ENCODE measurements at places on chromosomes 5 and 9.

- DNase-seq: no peak
Observed at GRCh38 chr9:28179893-28180292, 606.6 kb upstream of the C9orf72 start.

- no peak for DNase-seq
Observed at GRCh38 chr5:132629230-132629944, 28.6 kb upstream of the IL13 start.

- DNase-seq: no peak
Observed at GRCh38 chr5:164555809-164556208, 1050.4 kb downstream of the MAT2B start.

- DNase-seq: no peak
Observed at GRCh38 chr5:105554568-105555169, 1992.1 kb upstream of the NUDT12 start.

DNA sequence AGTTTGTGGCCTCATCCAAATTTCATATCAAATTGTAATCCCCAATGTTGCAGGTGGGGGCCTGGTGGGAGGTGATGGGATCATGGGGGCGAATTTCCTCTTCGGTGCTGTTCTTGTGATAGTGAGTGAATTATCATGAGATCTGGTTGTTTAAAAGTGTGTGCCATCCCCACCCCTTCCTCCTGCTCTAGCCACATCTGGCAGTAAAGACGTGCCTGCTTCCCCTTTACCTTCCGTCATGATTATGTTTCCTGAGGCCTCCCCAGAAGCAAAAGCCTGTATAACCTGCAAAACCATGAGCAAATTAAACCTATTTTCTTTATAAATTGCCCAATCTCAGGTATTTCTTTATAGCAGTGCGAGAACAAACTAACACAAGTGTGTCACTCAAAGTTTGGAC is 71.0 kb upstream of the MOCS2 start:
- no peak for DNase-seq

DNA sequence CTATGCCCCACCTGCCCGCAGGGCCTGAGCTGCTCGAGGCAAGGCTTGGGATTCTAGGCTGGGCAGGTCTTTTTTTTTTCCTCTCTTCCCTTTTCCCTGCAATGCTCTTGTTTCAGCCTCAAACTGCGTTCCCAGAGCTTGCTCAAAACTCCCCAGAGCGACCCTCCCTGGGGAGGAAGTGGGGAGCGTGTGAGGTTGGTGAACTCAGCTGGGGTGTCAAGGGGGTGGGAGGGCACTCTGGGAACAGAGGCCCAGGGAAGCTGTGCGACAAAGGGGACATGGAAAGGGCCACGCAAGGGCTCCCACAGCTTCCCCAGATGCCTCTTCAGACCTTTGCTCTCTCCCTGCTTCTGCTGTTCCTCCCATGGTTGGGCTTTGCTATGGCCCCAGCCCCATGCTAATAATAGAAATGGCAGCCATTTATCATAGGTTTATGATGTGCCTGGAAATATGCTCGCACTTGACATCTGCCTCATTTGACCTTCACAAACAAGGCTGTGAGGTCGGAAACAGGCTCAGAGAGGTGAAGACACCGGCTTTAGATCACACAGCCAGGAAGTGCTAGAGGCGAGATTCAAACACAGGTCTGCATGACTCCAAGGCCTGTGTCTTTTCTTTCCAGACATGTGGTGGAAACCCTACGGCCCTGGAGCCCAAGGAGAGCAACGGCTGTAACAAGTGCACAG is 40.9 kb upstream of the IL17B start:
- no peak for DNase-seq

DNA sequence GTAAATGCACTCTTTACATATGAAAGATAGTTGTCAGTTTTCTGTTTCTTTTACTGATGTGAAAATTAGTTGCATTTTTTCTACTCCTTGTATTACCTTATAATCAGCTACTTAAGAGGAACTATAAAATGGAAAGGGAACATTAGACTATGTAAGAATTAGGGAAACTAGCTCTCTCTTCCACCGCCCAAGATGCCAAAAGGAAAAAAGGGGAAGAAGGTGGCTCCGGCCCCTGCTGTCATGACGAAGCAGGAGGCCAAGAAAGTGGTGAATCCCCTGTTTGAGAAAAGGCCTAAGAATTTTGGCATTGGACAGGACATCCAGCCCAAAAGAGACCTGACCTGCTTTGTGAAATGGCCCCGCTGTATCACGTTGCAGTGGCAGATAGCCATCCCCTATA is 15.2 kb upstream of the HOMER1 start:
- no peak for DNase-seq

DNA sequence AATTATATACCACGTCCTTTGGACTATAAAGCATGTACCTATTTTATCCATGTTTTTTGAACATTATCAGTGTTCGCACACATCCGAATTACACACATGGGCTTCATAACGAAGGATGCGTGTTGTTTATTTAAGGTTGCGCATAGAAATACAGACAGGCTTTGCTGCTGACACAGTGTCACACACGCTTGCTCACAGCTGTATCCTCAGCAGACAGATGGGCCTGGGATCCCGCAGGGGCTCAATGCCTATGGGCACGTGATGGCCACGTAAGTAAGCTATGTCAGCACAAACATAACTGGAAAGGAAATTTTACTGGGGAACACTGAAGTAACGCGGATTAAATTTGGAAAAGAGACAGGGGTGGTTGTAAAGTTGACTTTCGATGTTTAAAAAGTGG is 76.6 kb downstream of the OTULIN start:
- no peak for DNase-seq

DNA sequence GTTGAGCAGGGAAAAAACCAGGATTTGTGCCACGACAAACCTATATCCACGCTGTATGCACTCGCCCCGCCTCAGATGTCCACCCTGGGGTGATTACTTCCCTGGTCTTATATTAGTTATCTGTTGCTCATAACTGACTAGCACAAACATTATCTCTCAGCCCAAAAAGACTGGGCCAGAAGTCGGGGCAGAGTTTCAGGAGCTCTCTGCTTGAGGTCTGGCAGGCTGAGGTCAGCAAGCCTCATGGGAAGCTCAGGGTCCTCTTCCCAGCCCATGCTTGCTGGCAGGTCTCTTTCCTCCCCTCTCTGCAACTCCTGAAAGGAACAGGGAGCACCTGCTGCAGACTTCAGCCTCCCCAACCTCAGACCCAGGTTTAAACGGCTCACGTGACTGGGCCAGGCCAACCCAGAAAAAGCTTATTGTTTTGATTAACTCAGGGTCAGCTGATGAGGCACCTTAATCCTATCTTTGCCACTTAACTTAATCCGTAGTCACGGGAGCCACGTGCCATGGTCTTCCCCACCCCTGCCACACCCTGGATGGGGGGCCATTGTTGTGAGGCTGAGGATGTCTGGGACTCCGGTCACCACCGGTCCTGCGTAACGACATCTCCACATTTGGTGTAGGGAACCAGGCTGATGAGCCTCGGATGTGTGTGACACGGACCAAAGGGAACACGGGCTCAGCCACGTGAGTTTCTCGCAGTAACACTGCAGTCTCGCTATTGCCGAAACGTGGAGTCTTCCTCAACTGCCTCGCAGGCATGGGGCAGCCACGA is 123.7 kb upstream of the IRX4 start:
- DNase-seq: no peak

- no peak for DNase-seq
Observed at GRCh38 chr9:111961575-111961974, 65.0 kb downstream of the UGCG start.

GRCh38 chr9:112508377-112508776 is 21.8 kb downstream of the KIAA1958 start:
- no peak for DNase-seq

DNA sequence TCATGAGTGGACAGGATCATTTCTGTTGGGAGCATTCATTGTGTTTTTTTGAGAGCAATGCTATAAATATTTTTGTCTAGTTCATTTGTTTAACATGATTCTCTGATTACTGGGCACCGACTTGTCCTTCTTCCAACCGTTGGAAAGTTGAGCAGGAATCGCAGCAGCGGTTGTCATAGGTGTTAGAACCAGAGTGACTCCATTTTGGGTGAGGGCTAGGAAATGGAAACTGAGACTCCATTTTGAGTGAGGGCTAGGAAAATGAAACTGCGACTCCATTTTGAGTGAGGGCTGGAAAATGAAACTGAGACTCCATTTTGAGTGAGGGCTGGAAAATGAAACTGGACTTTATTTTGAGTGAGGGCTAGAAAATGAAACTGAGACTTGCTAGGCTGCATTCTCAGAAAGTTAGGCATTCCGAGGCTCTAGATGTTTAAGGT is 100.6 kb downstream of the ICE1 start:
- no peak for DNase-seq

DNA sequence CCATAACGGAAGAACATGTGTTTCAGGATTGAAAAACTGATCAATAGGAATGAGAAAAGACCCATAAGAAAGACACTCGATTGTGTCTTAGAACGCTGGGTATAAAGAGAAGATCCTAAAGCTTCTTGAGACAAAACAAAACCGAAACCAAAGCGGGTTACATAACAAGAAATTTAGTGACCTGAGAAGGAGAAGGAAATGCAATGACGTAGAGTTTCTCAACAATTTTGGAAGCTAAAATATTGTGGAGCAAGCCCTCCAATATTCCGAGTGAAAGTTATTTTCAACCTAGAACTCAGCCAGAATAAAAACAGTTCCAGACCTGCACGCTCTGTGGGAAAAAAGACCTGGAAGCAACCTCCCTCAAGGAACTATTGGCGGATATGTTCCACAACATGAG is 81.9 kb upstream of the FREM1 start:
- DNase-seq: no peak

DNA sequence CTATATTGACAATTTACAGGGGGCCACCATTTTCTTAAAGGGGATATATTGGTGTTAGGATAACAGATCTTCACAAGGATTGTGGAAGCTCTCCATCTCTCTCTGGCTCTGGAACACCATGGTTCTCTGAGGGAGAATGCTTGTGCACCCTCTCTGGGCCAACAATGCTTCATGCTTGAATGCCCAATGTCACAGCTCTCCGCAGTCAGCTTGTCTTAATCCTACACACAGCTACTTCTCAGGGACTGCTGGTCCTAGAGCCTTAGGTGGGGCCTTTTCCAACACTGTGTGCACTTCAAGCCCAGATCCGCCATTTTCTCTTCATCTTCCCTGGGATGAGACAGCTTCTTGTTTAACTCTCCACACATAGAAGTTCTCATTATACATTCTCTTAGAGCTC is 6.9 kb upstream of the PDLIM4 start:
- DNase-seq: no peak

- DNase-seq: no peak
Observed at GRCh38 chr5:8773046-8773615, 772.7 kb downstream of the SEMA5A start.

DNA sequence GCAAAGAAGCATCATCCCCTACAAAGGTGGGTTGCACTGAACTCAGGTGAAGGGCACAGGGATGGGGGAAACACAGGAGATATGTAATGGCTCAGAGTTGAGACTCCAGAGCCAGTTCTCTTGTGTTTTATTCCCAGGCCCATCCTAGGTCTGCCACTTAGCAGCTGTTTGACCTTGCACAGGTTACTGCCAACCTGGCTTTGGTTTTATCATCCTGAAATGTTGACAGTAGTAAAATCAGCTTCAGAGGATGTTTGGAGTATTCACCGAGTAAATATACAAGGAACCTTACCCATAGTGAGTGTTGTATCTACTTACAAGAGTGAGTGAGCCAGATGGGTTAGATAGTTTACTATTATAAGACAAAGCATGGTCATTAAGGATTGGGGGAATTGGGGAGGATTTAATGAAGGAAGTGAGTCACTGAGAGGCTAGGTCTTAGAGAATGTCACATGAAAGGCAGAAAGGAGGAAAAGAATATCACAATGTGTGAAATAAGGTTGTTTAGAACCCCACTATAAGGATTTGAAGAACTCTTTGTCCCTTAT is 141.3 kb downstream of the MAN2A1 start:
- DNase-seq: no peak

DNA sequence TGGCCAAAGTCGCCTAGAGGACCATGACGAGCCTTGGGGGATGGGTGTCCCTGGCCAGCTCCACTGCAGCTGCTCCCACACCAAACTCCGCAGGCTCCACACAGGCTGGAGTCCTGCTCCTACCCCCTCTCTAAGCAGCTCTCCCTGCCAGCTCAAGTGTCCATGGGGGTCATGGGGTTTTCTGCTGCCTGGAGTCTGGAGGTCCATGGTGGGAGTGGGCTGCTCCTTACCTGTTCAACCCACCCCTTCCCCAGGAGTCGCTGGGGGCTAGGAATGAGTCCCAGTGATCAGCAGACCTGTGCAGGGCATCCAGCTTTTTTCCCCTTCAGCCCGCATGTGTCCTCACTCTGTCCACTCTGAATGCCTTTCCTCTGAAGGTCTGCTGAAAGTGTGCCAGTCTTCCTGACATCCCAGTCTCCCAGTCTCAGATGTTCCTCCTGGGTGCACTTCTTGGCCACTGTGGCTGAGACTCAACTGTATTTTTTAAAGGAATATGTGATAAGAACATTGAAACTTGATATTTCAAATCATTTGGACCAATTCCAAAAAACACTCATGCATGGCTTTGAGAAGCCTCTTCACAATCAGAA is 261.3 kb upstream of the ANKH start:
- DNase-seq: no peak

DNA sequence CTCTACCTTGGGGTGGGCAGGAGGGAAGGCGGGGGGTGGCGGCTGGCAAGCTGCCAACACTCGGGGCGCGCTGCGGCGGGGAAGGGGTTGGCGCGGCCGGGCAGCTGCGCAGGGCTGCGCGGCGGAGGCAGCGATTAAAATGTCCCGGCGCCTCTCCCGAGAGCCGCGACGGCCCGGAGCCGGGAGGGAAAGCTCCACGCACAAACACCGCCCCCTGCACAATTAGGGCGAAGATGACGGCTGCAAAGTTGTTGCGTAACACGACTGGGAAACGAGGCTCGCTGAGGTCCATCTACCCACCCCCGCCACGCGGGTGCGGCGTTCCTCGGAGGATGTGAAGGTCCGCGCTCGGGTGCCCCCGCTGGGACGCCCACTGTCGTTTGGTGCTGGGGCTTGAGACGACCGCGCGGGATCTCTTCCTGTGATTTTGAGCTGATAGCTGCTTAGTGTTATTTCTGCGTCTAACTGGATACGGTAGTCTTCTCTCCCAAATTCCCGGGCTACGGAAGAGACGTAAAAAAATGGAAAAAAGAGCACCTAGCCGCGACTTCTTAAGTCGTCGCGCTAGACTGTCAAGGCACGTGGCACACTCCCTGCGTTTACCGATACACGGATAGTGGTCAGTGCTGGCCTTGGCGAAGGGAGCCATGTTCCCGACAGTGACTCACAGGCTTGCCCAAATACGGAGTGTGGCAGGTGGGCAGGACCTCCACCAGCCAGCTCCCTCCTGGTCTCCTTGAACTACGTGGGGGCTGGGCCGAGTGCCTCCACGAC is 958 bp upstream of the NFIL3 start:
- peak; percentile 50 for DNase-seq

- no peak for DNase-seq
Observed at GRCh38 chr9:98678244-98678842, 30.4 kb downstream of the GABBR2 start.

- DNase-seq: no peak
Observed at GRCh38 chr9:86624630-86625029, 270.4 kb upstream of the TUT7 start.

GRCh38 chr5:141692919-141693725 is 11.1 kb upstream of the ARAP3 start:
- peak; percentile 45 for DNase-seq

DNA sequence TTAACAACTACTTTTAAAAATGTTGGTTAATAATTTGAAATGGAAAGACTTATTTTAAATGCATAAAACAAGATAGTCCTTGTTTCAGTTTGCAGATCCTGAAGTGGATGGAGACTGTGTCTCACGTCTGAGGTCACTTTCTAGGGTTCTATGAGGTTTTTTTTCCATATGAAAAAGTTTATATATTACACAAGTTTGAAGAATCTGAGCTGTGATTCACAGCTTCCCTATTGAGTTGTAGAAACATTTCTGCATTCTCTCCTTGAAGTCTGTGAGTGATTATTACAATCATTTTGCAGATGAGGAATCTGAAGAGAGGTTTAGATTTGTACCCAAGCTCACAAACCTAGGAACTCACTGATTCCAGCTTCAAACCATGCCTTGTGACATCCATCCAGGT is 442.5 kb upstream of the KLF4 start:
- DNase-seq: no peak

Data from activated gamma-delta T cell treated with Interleukin-2 at 50 U/mL for 16 hours (primary cell).